ENCODE measurements at places on chromosomes 5 and 9.
A peak's percentile ranks its signal among the peaks of the same experiment; 100 is the strongest.

- peak; percentile 13 for DNase-seq
Measured at GRCh38 chr9:88218726-88219125, 80.5 kb upstream of the SPATA31C2 start.

DNA sequence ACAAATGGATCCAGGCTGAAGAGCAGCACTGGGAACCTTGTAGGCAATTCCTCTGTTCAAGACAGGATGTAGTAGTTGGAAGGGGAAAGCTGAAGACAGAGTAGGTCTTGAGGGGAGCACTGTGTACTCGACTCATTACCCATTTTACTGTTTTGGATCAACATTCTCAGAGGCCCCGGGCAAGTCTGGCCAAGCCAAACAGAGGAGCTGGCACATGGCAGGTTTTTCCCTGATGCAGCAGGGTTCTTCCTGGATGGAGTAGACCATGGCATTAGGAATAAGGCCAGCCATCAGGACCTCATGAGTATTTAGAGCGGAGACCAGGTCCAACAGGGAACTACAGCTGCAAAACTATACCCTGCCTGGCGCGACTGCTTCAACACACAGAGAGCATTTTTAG lies 4.4 kb downstream of the SVEP1 start:
- DNase-seq = peak; percentile 49

- no peak for DNase-seq
Measured at GRCh38 chr9:117415358-117415914, 579 bp upstream of the ASTN2 start.

DNA sequence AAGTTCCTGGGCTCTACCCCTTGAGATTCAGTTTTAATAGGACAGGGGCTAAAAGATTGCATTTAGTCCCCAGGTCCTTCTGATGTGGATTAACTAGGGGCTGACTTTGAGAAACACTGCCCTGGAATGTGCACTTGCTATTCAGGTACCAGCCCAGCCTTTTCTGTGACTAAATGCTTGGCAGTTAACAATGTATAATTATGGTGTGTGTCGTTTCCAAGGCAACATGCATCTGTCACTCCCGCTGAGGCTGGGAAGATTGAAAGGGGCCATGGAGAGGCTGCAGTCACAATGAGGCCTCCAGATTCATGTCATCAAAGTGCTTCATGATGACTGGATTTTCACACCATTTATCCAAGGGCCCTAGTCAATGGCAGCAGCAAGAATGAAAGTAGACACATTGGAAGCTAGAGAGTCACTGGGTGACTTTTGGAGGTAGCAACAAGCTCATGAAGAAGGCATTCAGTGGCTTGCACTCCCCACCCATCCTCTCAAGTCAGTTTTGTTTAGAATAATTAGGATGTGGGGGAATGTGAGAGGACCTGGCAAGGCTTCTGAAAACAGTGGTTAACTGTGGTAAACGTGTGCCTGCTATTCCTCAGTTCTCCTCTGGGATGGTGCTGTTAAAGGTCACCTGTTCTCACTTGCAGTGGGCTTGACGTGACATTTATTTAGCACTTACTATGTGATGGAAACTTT lies 28.3 kb downstream of the RAI14 start:
- DNase-seq = peak; percentile 59

GRCh38 chr9:26723486-26723885 lies 169.1 kb downstream of the CAAP1 start:
- peak; percentile 17 for DNase-seq

DNA sequence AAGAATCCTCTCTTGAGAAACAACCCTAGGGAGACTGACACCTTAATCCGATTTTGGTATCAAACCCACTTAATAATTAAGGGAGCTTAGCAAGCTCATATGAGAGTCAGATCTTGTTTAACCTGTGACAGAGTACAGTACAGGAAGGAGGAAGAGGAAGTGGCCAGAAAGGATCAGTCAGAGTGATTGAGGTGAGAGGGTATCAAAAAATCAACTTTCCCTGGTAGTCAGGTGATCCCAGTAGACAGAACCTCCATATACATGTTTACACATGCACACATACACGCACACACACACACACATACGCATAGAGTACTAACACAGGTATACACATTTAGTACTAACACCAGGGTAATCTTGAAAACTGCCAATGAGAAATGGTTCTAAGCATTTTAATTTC lies 56.8 kb downstream of the GLIS3 start:
- no peak for DNase-seq

GRCh38 chr5:106374956-106375355 lies 1295.8 kb downstream of the EFNA5 start:
- DNase-seq = peak; percentile 8

DNA sequence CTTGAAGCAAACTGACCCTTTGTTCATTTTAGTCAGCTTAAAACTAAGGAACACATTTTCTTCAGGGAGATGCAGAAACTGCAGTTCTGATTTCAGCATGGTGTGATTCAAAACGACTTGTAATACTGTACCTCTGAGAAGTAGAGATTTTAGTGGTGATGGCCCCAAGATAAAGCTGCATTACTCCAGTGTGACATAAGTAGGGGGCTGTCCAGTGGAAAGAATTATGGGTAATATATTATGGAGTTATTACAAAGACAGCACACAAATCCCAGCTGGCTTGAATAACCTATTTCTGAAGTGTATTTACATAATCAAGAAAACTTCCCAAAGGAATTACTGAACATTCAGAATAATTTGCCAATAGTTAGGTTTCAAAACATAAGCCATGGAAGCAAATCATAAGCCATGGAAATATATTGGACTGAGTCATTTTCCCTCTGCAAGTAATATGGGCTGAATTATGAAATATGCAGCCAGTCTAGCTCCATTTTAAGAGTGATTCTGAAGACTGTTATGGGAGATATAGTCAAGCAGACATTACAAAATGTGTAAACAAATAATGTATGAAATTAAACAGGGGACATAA lies 133.7 kb upstream of the FBXL17 start:
- DNase-seq = no peak

DNA sequence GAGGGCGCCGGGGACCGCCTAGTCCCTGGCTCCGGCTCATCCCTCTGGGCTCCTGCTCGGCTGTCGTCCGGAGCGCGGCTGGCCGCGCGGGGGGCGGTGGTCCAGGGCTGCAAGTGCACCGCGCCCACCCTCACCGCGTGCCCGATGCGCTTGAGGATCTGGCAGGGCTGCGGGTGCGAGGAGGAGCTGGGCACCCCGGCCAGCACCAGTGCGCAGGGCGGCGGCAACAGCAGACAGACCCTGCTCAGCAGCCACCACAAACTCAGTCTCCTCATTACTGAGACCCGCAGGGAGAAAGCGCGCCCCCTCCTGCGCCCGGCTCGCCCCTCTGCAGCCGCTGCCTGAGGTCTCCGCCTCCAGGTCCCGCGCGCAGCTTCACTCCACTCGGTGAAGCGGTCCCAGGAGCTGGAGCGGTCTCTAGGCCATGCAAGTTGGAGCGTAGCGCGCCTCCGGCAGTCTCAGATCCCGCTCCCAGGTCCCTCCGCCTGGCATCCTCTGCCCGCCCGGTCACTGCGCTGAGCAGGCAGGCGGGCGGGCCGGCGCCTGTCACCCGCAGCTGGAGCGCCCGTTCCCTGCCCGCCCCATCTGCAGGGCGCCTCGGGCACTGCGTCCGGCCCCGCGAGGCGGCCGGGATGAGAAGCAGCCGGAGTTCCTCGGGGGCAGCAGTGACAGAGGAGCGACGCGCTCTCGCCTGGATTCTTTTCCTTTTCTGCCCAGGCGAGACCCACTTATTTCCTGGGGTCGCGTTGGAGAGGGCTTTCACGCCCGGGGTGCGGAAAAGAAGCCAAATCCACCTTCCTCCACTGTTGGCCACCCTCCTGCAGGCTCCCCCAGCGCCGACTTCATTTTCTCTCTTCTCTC lies 512 bp downstream of the GRIN3A start:
- no peak for DNase-seq

DNA sequence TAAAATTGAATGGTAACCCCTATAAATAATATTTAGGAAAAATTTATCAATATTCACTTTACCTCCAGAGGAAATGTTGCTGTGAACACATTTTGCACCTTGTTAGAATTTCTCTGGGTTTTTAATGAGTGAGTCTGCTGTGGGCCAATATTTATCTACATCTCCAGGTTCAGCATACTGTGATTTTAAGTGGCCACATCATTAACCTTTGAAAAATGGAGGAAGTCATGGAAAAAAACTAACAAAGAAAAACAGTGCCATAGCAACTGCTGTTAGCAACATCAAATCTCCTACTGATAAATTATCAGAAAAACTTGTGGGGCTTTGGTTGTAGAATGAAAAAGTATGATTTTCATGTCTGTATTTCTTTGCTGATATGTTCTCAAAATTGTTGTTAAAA lies 55.0 kb downstream of the CD180 start:
- DNase-seq = no peak

DNA sequence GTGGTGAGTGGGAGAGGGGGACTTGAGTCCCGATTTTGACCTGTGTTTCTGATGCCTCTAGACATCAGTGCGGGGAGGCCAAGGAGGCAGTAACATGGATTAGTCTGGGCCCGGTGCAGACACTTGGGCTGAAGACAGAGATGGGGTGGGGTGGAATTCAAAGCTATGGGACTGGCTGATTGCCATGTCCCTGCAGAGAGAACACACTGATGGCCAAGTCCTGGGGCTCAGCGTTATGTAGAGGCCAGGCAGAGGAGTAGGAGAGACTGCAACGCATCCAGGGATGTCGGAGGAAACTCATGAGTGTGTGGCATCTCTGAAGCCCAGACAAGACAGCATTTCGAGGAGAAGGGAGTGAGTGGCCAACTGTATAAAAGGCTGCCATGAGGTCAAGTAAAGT lies 30.1 kb downstream of the PSD2 start:
- no peak for DNase-seq

DNA sequence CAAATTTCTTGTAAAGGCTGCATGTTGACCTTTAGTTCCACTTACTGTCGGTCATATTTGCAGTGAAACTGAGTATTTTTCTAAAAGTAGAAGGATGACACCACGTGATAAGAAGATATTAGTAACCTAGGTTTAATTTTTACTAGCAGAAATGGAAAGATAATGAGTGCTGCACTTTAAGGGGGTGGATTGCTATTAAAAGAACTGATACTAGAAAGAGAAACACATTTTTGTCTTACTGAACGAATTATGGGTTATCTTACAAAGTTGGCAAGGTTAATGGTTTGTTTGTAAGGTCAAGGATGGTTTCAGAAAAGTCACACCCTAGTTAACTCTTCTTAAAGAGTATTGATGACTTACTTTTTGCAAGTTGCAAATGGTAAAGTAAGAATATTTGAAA lies 2.4 kb downstream of the MACIR start:
- DNase-seq = no peak

DNA sequence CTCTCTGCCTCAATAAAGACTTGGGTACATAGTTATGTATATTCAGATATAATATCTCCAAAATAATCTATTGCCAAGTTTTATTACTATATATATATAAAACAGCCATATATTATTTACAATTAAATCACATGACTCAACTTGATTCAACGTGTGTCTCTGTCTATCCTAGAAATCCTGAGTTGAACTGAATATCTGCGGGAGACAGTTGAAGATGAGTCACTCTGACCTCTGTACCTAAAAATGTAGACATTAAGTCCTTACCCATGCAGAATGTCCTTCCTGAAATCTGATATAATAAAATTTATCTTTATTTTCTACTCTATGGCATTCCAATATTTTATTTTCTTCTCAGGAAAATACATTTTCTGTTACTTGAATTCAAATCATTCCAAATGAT lies 218.2 kb upstream of the PRDM9 start:
- no peak for DNase-seq

- no peak for DNase-seq
Measured at GRCh38 chr5:18740301-18740700, 1106.0 kb downstream of the TAF11L14 start.

DNA sequence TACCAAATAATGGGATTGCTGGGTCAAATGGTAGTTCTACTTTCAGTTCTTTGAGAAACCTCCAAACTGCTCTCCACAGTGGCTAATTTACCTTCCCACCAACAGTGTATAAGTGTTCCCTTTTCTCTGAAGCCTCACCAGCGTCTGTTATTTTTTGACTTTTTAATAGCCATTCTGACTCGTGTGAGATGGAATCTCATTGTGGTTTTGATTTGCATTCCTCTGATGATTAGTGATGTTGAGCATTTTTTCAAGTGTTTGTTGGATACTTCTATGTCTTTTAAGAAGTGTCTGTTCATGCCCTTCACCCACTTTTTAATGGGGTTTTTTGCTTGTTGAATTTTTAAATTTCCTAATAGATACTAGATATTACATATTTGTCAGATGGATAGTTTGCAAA lies 28.4 kb upstream of the SUSD1 start:
- peak; percentile 48 for DNase-seq

DNA sequence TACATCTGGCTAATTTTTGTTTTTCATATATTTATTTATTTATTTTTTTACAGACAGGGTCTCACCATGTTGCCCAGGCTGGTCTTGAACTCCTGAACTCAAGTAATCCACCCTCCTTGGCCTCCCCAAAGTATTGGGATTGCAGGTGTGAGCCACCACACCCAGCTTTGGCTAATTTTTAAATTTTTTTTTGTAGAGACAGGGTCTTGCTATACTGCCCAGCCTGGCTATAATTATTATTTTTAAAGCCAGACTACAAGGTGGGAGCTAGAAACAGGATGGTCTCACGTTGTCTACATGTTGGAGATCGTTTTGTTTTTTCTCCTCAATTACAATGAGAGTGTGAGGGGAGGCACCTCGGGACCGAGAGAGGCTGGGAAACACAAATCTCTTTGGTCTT lies 23.8 kb downstream of the ASS1 start:
- no peak for DNase-seq

- DNase-seq = peak; percentile 44
Measured at GRCh38 chr5:9782826-9783560, 152.8 kb upstream of the TAS2R1 start.

- peak; percentile 56 for DNase-seq
Measured at GRCh38 chr9:108850293-108850897, 5.4 kb downstream of the ACTL7B start.

GRCh38 chr5:50922942-50923767 lies 256.7 kb downstream of the PARP8 start:
- DNase-seq = no peak

DNA sequence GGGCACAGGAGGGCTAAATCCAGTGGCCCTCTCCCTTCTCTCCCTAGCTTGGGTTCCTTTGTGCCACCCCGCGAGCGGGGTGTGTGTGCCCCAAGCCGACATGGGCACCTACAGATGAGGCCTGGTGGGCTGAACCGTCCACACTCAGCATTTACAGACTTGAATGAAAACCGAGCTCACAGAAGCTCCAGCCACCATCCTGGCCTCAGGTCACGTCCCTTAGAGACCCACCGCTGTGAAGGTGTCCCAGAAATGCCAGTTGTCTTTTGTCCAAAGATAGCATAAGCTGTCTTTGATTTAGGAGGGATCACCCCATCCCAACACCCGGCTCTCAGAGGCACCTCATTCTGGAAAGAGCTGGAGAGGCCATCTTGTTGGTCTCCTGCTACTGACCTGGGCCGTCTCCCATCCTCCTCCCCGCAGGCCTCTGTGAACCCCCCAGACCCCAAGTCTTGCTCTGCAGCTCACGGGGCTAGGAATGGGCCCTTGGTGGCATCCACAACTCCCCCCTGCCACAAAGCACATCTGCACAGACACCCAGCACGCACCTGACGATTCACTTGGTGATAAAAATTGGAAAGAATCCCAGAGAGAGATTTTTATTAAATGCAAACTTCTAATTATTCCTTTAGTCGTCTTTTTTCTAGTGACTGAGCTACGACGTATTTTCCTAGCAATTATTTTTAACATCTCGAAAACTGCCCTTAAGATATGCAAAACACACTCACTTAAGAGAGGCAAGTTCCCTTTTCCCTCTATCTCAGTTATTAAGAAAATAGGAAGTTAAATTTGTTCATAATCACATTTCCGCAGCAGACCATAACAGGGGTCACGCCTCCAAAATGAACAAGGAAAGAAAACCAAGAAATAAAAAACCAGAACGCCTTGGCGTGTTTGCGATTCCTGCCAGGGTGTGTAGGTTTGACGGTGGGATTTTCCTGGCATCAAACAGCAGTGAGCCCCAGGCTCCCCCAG lies 80.5 kb upstream of the LMX1B start:
- DNase-seq = no peak

Data from cardiac fibroblast (primary cell).